8988T (cell line): ENCODE measurements at places on chromosomes 16 and 17.
A peak's percentile ranks its signal among the peaks of the same experiment; 100 is the strongest.

DNA sequence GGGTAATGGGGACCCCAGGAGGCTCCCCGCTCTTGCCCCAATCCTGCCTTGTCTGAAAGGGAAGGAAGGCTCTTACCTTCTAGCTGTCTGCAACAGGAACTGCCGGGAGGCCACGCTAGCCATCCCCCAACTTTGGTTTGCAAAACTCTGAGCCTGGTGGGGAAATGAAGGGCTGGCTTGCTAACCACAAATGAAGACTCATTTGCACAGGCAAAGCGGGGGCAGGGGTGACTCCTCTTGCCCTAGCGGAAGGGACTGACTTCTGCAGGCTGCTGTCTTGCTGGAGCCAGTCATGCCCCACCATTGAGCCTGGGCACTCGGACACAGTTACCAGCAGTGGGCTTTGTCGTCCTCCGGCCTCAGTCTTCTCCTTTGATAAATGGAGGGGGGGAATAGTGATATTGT is 52.6 kb downstream of the PLCG2 start:
- no peak for DNase-seq

- peak; percentile 51 for DNase-seq
These were observed 217.8 kb downstream of the SPECC1 start for GRCh38 chr17:20226814-20227482.

DNA sequence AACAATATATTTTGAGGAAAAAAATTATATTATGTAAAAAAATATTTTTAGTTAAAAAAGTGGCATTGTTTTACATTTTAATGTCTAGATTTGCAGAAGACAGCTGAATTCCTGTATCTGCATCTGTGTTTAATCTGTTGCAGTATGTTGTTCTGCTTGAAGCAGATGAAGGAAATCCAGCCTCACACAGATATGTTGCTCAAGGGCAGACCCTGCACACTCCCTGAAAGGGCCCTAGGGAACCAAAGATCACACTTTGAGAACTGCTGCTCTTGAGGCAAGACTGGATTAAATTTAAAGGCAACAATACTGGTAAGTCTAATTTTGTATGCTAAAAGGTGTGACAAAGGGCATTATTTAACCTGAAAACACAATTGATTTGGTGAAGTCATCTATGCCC is 16.4 kb upstream of the SLC6A4 start:
- no peak for DNase-seq

DNA sequence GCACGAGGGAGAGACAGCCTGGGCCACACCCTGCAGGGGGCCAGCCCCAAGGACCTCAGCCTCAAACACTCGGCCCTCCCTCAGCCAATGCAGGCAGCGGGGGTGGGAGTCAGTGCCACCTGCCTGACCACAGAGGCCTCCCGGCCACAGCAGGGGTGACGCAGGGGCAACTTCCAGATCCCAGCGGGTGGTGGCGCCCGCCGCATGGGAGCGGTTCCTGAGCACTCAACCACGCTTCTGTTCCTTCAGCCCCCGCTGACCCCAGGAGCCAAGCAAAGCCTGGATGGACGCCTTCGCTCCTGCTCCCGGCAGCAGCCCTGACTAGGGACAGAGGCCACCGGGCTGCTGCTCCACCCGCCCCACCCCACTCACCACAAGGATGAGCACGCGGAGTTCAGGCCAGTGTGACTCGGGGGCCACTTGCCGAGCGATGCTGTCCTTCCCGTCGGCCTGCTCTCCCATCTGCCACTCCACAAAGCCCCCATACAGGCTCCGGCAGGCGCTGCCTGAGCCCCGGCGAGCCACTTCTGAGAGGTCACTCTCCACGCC is 5.0 kb upstream of the CYBA start:
- DNase-seq: no peak

GRCh38 chr17:77311371-77311981 is 170.7 kb downstream of the SEC14L1 start:
- DNase-seq: no peak

GRCh38 chr17:72534265-72534664 is 413.4 kb downstream of the SOX9 start:
- DNase-seq: no peak
